ENCODE measurements at places on chromosomes 11 and 22.
A peak's percentile ranks its signal among the peaks of the same experiment; 100 is the strongest.

DNA sequence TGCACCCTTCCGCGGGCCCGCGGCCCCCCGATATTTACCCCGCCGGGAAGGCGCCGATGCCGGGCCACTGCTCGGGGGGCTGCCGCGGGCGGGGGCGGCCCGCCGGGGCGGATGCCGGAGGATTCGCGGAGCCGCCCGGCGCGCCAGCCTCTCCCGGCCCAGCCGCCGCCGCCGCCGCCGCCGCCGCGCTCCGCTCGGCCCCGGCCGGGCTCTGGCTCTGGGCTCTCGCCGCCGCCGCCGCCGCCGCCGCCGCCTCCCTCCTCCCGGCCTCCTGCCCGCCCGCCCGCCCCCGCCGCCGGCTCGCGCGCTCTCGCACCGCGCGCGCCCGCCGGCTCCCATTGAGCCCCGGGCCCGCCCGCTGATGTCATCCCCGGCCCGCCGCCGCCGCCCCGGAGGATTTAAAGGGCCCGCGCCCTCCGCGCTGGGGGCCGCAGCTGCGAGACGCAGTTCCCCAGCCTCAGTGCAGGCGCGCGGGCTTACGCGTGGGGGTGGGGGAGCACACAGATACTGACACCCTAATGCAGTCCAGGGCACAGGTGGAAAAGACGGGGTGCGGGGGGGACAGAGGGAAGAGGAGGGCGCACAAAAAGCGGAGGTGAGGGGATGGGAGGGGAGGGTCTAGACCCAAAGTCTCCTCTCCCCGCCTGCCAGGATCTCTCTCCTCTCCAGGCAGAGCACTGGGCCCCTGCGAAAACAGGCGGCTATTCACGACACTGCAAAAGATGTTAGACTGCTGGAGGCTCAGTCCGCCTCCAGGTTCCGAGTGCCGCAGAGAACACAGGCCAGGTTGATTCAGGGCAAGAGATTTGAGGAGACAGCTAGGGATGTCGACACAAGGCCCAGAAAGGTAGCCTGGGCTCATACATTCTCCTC is at the start of gene CSNK1E:
TSS of gene CSNK1E (minus strand) at position 312 of the 873 bp plus-strand sequence. CDS start 3,276 bp downstream, outside the sequence.
- DNase-seq: peak; percentile 61

GRCh38 chr11:2804701-2805387 is 80.7 kb downstream of the CDKN1C start:
- DNase-seq: no peak

DNA sequence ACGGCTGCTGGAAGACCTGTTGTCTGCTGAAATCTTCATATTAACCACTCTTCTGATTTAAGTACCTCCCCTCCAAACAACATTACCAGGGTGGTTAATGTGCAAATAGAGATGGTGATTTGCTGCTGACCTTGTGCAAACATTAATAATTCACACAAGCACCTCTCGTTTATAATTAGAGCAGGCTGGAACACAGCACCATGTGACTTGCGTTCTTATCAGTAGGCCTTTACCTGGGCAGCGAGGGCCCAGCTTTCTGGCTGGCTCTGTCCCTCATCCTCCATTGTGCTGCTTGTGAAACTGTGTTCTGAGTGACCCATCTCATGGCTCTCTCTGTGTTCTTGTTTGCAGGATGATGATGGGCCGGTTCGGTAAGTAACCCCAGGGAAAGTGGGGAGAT is 41.0 kb upstream of the PARVG start:
- DNase-seq: no peak

DNA sequence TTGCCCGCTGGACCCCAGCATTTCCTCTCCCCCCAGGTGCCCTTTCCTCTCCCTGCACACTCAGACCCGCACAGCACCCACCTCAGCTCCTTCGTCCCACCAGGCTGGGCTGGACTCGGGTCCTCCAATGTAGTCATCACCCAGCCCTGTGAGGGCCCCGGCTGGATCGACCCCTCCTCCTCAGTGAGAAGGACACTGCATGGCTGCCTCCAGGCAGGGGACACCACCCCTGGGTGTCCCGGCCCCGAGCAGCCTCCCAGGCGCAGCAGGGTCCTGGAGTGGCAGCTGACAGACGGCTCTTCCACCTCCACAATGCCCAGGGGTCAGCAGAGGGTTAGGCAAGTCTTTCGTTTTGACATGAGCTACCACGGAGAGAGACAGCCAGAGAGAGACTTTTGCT is 11.1 kb upstream of the ELF5 start:
- DNase-seq: no peak

GRCh38 chr11:121613724-121614123 is 161.0 kb upstream of the SORL1-AS1 start:
- DNase-seq: no peak

DNA sequence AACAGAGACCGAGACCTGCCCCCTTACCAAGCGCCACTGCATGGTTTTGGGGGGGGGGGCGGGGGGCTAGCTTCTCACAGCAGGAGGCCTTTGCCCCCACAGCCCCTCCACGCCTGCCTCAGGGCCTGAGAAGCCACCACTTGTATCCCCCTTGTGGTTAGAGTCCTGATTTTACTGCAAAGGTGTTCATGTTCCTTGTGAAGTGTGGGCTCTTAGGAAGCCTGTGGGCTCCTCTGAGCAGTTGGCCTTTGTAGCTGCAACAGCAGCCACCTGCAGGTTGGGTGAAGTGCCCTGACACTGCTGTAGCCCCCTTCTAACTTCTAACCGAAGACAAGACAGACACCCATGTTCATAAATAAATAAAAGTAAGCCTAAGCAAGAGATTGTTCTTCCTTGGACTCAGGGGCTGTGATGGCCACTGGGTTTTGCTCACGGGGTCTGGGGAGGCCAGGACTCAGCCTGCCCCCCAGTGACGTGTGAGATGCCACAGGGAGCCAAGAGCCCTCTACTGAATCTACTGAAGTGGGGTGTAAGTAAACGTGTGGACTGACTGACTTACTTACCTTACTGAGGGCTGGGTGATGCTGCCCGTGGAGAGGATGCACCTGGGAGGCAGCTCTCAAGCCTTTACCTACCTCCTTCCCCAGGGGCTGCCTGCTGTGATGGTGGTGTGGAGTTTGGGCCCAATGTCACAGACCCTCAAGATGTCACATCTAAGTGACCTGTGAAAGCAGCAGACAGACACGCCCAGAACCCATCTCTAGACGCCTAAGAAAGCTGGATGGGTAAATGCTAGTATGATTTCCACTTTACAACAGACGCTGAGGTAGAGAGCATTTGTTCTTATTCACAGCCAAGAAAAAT is 25.8 kb downstream of the USP35 start:
- DNase-seq: no peak

DNA sequence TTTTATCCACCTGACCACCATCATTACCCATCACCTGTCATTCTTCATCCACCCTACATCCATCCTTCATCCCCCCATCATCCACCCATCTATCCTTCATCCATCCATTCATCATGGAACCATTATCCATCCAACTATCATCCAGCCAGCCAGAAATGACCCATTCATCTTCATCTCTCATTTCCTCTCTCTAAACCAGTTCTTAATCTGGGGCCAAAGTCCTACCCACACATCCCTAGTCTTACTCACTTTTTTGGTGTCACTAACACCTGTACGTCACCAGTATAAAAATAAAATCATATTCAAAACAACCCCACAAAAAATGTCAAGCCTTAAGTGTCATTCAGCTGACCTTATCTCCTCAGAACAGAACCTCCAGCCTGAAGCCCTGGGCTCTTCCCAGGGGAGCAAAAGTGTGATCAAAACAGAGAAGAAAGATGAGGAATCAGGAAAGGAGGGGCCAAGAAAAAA is 12.3 kb downstream of the SPI1 start:
- no peak for DNase-seq

DNA sequence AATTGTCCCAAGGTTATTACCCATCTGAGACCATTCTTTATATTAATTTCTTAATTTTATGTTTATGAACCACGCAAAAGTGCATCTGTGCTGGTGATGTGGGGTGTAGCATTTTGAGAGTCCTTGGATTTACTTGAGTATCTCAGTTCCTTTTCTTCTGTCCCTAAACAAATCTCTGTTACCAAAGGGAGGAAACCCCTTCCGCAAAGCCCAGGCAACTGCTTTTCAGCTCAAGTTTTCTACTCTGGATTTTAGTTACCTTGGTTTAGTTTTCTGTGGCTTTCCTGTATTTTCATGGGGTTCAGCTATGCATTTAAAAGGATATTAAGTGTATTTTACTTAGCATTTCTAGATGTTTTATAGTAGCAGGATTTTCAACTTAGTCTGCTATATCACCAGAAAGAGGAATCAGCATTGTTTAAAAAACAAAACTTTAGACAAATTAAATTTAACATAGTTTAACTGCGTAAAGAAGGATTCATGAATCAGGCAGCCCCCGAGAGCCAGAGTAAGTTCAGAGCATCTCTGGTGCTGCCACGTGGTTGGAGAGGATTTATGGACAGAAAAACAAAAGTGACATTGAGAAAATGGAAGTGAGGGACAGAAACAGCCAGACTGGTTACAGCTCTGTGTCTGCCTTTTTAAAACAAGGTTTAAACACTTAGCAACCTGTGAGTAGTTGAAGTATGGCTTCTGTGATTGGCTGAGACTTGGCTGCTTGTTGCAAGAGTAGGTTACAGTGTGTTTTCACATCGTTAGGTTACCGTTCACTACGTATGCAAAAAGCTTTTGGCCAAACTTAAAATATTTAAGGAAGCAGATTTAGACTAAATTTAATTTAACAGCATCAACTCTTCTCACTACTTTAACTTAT is 9.6 kb downstream of the ADM start:
- no peak for DNase-seq

DNA sequence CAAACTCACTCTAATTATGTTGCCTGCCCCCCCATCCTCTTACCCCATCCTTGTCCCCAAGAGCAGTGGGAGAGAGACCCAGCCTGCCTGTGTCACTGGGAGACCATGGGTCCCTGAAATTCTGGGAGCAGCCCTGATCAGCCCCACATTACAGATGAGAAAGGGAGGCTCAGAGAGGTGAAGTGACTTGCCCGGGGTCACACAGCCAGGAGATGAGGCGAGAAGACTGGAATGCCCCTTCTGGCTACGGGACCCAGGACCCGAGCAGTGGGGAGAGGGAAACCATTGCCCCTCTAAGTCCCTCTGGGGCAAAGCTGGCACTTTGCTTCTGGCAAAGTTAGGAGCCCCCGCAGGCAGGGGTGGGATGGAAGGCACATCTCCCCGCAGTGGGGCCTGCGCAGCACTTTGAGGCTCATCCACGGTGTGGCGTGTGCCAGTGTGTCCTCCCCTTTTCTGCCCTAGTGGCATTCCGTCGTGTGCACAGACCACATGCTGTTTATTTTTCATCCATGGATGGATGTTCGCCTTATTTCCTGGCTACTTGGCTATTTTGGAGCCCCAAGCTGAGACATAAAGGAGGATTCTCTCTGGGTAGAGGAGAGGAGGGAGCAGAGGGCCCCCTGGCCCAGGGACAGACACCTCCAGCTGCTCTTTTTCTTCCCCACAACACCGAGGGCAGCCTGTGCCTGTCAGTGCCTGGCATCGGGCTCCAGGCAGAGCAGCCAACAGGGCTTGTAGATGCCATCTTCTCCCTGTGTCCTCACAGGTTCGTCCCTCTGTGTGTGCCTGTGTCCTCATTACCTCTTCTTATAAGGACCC is 3.7 kb upstream of the FGF3 start:
- DNase-seq: no peak

- no peak for DNase-seq
Measured at GRCh38 chr11:106061954-106062949, 14.9 kb downstream of the KBTBD3 start.

GRCh38 chr11:113477321-113477720 is 2.1 kb upstream of the DRD2 start:
- DNase-seq: no peak

DNA sequence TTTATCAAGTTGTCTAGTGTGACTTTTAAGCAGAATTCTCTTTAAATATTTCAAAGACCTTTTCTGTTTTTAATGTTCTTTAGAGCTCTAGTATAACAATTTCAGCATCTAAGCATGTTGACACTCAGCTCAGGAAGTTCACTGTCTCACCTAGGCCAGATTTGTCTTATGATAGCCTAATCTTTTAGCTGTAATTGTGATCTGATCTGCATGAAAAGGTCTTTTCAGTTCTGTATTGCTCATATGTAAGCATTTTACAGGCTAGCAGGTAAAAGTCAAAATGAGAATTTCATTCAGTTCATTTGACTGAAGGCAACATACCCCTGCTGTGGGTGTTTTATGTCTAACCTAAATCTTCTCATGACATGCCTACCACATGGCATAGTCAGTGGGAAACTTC is 46.7 kb upstream of the SLC37A2 start:
- no peak for DNase-seq

GRCh38 chr11:36248436-36248835 is 40.8 kb downstream of the COMMD9 start:
- DNase-seq: no peak

- no peak for DNase-seq
Measured at GRCh38 chr11:63641727-63642126, 27.5 kb upstream of the PLAAT3 start.

GRCh38 chr11:106679181-106679580 is 339.1 kb downstream of the GUCY1A2 start:
- no peak for DNase-seq

DNA sequence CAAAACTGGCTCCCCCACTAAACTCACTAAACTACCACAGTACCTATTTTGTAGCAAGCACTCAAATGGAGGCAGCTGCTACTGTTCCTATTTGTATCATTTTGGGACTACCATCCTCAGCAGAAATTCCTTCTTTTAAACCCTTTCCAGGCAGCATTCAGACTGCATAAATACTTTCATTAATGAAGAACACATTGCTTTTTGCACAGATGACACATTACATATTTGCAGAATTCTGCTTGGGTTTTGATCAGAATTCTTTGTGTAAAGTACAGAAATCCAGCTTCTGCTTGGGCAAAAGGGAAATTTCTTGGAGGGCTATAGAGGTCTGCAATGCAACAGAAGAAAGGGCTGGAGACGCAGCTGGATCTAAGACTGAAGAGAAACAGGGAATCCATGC is 24.2 kb downstream of the RBX1 start:
- DNase-seq: no peak

DNA sequence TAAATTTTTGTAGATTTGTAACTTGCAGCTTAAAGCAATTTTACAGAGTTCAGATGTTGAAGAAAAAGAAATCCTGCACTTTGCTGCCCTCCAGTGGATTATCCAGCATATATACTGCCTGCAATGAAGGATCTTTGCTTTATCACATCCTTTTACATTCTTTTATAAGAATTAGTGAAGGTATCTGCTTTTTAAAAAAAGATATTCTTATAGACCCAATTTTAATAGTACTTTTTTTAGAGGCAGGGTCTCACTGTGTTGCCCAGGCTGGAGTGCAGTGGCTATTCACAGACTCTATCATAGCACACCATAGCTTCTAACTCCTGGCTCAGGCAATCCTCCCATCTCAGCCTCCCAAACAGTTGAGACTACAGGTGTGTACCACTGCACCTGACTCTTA is 60.7 kb downstream of the TTC17 start:
- DNase-seq: no peak
